Fibroblast of the conjunctiva (primary cell): ENCODE measurements at places on chromosomes 6 and 20.

- DNase-seq = no peak
These were observed 155.5 kb downstream of the HACE1 start for GRCh38 chr6:104704191-104704590.

DNA sequence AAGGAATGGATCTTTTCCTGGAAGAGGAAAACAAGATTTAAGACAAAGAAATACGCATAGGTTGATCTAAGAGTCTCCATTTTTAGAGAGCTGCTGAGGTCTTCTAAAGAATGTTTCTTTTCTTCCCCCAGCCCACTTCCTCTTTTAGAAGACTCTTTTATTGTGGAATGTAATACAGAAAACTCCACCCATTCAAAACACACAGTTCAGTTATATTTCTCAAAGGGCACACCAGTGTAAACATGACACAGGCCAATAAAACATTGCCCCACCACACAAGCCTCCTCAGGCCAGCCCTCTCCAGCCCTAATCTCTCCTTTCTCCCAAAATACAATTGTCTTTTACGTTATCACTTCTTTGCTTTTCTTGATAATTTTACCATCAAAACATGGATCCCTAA lies 42.8 kb downstream of the SLC35B3 start:
- DNase-seq = no peak

DNA sequence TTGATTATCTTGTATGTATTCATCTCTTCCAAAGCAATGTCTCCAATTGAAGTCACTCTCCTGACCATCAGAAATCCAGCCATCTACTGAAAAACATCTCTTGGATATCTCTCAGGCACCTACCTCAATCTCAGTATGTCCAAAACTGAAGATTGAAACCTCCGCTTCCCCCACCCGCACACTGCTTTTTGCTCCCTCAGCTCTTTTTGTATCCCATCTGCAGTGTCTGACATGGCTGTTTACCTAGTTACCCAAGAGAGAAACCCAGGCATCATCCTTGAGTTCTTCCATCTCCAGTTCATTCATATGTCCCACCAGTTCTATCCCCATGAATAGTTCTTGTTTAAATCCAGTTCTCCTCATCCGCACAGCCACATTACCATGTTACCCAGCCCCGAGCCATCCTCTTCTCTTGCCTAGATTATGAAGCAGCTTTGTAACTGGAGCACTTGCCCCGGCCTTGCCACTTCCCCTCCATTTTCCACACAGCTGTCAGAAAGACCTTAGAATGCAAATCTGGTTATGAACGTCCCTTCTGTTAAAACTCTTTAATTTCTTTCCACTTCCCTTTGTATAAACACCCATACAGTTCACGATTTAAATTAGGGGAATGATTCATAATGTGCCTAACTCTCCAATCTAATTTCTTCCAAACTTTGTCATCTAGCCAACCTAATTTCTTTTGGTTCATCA lies 40.5 kb upstream of the GCLC start:
- no peak for DNase-seq

DNA sequence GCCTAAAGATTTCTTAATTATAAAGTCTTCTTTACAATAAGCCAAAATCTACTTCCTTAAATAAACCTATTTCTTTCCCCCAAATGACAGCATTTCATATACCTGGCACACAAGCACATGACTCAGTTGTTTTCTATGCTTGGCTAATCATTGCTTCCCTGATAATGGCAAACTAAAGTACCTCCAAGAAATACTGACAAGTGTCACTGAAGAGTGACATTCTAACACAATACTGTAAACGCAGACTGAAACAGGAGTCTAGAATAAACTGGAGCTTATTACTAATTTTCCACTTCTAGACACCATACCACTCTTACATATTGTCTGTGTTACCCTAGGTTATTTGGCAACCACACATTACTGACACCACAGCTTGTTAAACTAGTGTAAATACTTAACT lies 14.3 kb downstream of the SYNCRIP start:
- no peak for DNase-seq

- DNase-seq = no peak
These were observed 5.0 kb upstream of the LSM14B start for GRCh38 chr20:62117362-62117646.
